ENCODE measurements at places on chromosomes 12 and 14.

DNA sequence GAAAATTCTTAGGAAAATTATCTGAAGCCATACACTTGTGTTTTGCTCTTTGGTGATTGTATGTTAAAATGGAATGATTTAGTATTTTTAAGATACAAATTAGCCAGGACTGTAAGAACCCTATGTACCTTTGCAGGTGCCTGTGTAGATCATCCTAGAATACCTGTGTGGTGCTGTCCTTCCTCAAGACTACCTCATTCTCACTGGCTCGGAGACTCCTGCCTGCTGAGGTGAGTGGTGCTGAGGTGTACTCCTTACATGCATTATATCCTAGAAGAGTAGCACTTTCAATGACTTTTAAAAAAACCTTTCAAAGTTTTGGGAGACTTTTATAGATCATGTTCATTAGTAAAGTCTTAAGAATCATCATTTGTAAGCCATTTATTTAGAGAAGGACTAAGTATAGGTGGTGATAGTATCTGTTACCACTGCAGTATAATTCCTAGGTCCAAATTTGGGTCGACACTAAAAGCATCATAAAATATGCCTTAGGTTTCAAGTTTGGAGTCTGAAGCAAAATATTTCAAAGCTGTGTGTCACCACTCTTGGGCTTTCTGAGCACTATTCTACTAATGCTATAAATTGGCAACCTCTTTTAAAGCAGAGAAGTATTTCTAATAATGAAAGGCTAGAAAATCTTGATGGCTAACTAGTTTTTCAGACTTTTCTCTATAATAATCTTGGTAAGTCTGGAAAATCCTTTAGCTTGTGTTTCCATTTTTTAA lies 36.6 kb downstream of the RASSF8 start:
- no peak for DNase-seq

DNA sequence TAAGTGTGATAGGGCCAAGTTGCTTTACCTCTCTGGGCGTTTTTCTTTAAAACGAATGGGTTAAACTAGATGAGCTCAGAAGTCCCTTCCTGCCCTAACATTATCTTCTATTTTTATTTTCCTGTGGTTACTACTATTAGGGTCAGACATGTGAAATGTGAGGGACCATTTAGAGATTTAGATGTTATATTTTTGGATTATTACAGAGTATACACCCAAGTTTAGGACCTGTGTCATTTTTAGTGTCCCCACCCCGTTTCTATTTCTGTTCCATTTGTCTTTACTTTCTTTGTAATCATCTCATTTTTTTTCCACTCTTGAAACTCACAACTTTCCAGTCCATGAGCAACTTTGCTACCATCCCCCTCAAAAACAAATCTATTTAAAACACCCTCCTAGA lies 56.3 kb downstream of the SLC4A8 start:
- DNase-seq = no peak

- DNase-seq = no peak
Measured at GRCh38 chr12:120996133-120996746, 17.9 kb downstream of the HNF1A start.

- no peak for DNase-seq
Measured at GRCh38 chr12:30828686-30829085, 73.9 kb upstream of the CAPRIN2 start.
